ENCODE measurements at places on chromosomes 12 and 14. TPM values are rescaled to one million over a fixed set of nuclear protein-coding genes. Genes with fewer than 3 reads are reported as not detected.

The FAM186B gene
- not detected for total RNA-seq

The TMEM132C gene
- total RNA-seq: not detected

The TNS2 gene
- 1.6 TPM for total RNA-seq

The SERPINA5 gene
- total RNA-seq: not detected

The ARG2 gene
- total RNA-seq: 9.7 TPM

The PAH gene
- not detected for total RNA-seq

The EFS gene
- not detected for total RNA-seq

The SCNN1A gene
- 0.32 TPM for total RNA-seq

The IQSEC3 gene
- total RNA-seq: 0.39 TPM

The MGST1 gene
- 1.2 TPM for total RNA-seq

The DACT1 gene
- 4.3 TPM for total RNA-seq

The OVCH1 gene
- total RNA-seq: not detected

The ZDHHC22 gene
- total RNA-seq: not detected

The NPAS3 gene
- total RNA-seq: not detected

The KCNC2 gene
- total RNA-seq: not detected

The AVPR1A gene
- total RNA-seq: not detected

The C12orf50 gene
- 0.09 TPM for total RNA-seq

The LAG3 gene
- total RNA-seq: 11.8 TPM

The ALG10B gene
- 10.5 TPM for total RNA-seq

The ASCL1 gene
- total RNA-seq: not detected

The LIN7A gene
- 0.18 TPM for total RNA-seq
